Upper lobe of left lung (tissue), 6 donors: ENCODE measurements at places on chromosomes 2 and 18. TPM values are rescaled to one million over a fixed set of nuclear protein-coding genes. Genes with fewer than 3 reads are reported as not detected.

The ERICH2 gene
- 19.7 TPM for total RNA-seq

The TOGARAM2 gene
- total RNA-seq = 16.8 TPM

DNA sequence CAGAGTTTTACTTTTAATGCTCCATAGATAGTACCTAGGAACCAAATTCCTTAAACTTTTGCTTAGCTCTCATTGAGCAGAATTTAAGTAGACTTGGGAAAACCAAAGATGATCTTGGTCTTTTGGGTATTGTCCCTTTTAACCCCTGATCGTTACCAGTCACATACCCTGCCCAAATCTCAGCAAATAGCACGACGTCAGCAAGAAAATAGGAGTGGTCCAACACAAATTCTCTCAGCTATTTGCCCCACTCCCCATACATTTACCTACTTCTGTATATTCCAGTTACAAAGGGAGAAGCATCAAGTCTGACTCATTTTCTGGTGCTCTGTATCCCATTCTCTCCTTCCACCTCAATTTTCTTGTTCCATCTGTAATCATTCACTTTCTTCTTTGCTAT lies 387.3 kb downstream of the CCDC85A start:
- H3K27ac ChIP-seq = no peak overlapping the region
- no peaks in the 10 kb centered on the region for H3K27me3 ChIP-seq
- H3K4me3 ChIP-seq = no peak overlapping the region
- DNase-seq = no peak

DNA sequence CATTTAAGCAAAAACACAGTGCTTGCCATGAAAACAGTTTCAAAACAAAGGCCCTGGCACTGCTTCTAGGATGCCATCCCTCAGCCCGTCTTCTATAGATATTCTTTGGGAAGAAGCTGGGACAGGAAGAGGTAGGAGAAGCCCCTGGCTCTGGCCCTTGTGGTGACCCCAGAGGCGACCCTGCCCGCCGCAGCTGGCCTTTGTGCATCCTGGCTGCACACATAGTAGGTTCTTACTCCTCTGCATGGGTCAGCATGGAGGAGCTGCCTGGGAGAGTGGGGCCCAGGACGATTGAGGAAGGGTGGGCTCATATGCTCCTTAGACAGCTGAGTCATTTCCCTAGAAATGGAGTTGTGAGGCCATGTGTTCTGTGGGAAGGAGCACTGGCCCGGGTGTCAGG lies 44.4 kb upstream of the OTOF start:
- no peak for DNase-seq
- no peaks in the 10 kb centered on the region for H3K27me3 ChIP-seq
- no peak overlapping the region for H3K4me3 ChIP-seq
- no peak overlapping the region for H3K27ac ChIP-seq
- no peaks in the 10 kb centered on the region for H3K36me3 ChIP-seq
